ENCODE measurements at places on chromosomes 11 and 22.

GRCh38 chr11:31160504-31161422 is 208.8 kb downstream of the DCDC1 start:
- no peak for DNase-seq

DNA sequence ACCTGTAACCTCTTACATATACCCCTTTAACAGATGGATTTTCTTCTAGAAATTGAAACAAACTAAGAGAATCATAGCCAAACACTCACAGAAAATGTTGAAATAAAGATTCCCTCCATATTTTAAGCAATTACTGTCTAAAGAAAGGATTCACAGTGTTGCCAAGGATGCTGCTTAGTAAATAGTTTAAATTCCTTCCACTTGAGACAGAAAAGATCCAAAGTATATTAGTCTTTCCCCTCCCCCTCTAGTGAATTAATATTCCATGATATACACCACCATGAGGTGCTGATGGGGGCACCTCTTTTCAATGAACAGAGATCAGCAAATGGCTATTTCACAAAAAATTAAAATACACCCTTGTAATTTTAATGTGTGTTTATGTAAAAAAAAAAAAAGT is 186.8 kb downstream of the SOX6 start:
- DNase-seq, result no peak

DNA sequence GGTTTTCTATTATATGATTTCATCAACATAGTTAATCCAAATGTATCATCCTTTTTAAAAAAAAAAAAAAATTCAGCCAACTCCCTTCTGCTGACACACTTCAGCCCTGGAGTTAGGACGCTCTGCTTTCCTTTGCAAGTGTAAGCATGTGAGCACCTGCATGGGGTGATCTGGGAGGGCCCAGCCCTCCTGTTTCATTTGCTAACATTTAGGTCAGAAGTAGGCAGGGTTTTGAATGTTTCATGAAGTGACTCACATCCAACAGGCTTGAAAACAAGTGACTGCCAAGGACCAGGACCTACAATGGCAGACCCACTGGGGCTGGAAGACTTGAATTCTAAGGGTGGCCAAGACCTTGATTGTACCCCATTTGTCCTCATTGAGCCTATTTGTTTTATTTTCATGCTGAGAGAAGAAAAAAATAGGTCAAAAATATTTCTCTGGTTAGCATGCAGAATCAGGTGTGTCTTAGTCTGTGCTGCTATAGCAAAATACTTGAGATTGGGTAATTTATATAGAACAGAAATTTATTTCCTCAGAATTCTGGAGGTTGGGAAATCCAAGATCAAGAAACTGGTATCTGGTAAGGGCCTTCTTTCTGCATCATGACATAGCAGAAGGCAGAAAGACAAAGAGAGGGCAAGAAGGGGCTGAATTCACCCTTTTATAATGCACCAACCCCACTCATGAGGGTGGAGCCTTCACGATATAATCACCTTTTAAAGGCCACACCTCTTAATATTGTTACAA is 137.6 kb downstream of the CD44 start:
- no peak for DNase-seq

- no peak for DNase-seq
Observed at GRCh38 chr11:109026891-109027489, 362.1 kb downstream of the DDX10 start.

Data from stimulated activated CD8-positive, alpha-beta memory T cell treated with anti-CD3 and anti-CD28 coated beads, Interleukin-7, amount 100 ng/mL, for 4 hours (primary cell).